ENCODE measurements at places on chromosomes 6 and 20.

- no peak for DNase-seq
Observed at GRCh38 chr20:32271620-32272019, 5.8 kb upstream of the KIF3B start.

DNA sequence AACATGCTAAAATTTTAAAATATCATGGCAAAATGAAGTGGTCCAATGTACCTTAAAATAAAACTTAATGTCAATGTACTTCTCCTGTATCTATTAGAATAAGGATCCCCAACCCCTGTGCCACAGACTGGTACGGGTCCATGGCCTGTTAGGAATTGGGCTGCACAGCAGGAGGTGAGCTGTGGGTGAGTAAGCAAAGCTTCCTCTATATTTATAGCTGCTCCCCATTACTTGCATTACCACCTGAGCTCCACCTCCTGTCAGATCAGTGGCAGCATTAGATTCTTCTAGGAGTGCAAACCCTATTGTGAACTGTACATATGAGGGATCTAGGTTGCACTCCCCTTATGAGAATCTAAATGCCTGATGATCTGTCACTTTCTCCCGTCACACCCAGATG lies 86.0 kb downstream of the SLC16A10 start:
- DNase-seq, result no peak

DNA sequence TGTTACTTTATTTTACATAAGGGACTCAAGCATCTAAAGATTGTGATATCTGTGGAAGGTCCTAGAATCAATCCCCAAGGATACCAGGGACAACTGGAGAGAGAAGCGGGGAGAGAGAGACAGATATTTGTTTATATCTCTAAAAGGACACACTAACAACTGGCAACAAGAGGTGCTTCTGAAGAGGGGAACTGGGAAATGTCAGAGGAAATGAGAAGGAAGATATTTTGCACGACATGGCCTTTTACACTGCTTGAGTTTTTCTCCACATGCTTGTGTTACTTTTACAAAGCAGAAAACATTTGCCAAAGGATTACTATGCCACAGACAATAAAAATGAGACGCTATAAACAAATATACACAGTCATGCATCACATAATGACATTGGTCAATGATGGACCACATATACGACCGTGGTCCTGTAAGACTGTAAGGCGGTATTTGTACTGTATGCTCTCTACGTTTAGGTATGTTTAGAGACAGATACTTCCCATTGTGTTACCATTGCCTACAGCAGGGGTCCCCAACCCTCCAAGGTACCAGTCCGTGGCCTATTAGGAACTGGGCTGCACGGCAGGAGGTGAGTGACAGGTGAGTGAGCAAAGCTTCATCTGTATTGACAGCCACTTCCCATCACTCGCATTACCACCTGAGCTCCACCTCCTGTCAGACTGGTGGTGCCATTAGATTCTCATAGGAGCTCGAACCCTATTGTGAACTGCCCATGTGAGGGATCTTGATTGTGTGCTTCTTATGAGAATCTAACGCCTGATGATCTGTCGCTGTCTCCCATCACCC lies 64.6 kb upstream of the PTPN1 start:
- no peak for DNase-seq

DNA sequence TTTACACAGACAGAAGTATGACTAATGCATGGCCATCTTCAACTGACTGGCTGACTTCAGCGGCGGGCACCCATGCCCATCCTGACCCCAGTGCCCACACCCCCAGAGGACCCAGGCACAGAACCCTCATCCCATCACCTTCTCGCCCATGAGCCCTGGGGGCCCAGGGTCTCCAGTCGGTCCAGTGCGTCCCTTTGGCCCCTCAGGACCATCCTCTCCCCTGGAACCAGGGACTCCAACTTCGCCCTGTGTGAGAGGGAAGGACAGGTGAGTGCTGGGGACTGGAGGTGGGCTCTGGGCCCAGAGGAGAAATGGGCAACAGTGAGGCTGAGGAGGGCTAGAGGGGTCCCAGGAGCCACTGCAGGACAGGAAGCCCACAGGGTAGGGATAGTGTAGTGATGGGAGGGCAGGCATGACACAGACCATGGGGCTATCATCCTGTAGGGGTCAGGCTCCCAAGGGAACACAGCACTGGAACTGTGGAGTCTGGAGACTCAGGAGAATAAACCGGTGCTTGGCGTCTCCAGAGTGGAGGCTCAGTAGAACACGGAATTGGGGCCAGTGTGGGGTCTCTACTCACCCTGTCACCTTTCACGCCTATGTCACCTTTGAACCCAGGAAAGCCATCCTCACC lies 16.7 kb downstream of the COL11A2 start:
- DNase-seq, result no peak

- no peak for DNase-seq
Observed at GRCh38 chr20:46631874-46632446, 19.3 kb downstream of the SLC13A3 start.

Measured in brain microvascular endothelial cell (primary cell).